Liver (tissue), 10 donors: ENCODE measurements at places on chromosomes 6 and 20. TPM values are rescaled to one million over a fixed set of nuclear protein-coding genes. Genes with fewer than 3 reads are reported as not detected.

CDH26 gene
- total RNA-seq, result 0.70 TPM

ZNF343 gene
- total RNA-seq, result 4.8 TPM

TLDC2 gene
- total RNA-seq, result not detected

CCM2L gene
- 2.1 TPM for total RNA-seq

TAAR2 gene
- total RNA-seq, result not detected

EDN3 gene
- 0.09 TPM for total RNA-seq

ZNFX1 gene
- 16.1 TPM for total RNA-seq

SYNGAP1 gene
- total RNA-seq, result 1.8 TPM
